ENCODE measurements at places on chromosomes 11 and 22.
A peak's percentile ranks its signal among the peaks of the same experiment; 100 is the strongest.

DNA sequence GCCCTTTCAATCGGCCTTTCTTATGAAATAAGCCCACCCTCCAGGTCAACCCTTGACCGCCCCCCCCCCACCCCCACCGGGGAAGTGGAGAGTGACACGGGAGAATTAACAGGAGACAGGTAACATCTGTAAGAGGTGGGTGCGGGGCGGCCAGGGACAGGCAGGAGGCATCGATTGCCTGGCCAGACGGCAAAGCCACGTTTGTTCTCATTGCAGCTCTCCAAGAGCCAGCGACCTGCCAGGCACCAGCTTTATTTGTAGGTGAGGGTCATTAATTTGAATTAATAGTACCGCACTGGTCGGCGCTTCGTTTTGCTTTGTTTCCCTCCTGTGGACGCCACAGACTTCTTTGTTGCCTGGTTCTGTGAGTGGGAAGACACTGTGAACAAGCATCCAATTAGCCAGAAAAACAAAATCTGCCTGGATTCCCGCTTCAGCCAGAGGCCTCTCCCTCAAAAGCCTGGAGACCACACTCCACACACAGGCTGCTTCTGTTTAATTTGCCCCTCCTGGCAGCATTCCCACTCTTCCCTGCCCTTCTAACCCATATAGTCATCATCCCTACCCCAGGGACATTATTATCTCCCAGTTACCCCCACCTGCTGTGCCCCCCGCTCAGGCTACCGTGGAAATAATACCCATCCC lies 104.5 kb upstream of the OPCML start:
- no peak for DNase-seq

DNA sequence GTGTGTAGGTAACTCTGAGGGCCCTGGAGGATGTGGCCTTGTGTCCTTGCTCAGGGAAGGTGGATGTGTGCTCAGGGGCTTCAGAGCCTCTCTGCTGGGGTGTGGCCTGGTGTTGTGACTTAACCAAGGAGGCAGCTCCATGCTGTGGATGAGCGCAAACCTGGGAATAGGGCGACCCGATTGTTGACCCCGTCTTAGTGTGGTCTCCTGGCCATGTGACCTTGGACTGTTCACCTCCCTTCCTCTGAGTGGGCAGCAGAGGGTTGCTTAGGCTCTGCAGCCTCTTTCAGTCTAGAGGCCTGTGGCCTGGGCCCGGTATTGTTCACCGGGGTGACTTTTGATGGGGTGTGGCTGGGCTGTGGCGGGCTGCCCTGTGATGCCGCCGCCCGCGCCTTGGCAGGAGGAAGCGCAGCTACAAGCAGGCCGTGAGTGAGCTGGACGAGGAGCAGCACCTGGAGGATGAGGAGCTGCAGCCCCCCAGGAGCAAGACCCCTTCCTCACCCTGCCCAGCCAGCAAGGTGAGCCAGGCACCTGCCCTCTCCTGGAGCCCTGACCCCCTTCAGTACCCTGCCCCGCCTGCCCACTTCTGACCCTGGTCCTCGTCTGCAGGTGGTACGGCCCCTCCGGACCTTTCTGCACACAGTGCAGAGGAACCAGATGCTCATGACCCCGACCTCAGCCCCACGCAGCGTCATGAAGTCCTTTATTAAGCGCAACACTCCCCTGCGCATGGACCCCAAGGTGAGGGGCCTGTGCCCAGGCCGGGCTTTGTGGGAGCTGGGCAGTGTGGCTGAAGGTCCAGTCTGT lies 16.7 kb downstream of the INCENP start:
- DNase-seq: no peak

DNA sequence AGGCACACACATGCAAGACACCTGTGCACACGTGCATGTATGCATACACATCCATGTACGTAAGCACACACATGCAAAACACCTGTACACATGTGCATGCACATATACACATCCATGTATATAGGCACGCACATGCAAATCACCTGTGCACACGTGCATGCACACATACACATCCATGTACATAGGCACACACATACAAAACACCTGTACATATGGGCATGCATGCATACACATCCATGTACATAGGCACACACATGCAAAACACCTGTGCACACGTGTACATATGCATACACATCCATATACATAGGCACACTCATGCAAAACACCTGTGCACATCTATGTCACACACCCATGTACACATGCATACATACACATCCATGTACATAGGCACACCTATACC lies 458.3 kb downstream of the TBC1D22A start:
- DNase-seq: no peak

- peak; percentile 71 for DNase-seq
These were observed 7.1 kb downstream of the CD44 start for GRCh38 chr11:35146074-35146521.

GRCh38 chr11:22543261-22543660 lies 82.4 kb downstream of the FANCF start:
- DNase-seq: no peak

GRCh38 chr11:94550513-94550912 lies 6.8 kb downstream of the FUT4 start:
- no peak for DNase-seq

GRCh38 chr11:31802609-31802989 lies 8.5 kb downstream of the PAX6 start:
- DNase-seq: no peak

- no peak for DNase-seq
These were observed 978 bp upstream of the CLDN5 start for GRCh38 chr22:19525116-19525660.

DNA sequence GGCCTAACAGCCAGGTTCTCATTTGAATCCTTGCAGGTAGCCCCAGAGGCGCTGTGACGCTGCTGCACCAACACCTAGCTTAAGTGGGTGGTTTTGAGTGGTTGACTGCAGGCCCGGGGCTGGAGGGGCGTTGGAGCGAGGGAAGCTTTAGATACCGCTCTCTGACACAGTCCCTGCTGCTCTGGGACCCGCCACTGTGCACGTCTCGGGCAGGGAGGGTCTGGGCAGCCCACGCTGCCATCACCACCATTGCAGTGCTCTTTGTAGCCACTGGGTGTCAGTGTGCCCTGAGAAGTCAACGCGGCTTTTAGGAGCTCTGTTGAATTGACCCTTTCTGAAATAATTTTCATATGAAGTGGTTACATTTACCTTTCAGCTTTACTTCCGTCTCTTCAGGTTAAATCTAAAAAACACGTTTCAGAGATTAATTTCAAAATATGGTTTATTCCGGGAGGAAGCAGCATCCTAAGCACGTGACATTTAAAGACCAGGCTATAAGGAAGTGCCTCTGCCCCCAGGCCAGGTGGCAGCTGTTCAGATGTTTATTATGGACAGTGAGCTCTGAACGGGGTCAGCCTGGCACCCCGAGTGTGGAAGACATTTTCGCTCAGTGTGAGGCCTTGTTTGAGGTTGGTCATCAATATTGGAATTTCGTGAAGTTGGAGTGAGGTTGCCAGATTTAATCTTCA lies 30.9 kb upstream of the PARVB start:
- DNase-seq: peak; percentile 36

DNA sequence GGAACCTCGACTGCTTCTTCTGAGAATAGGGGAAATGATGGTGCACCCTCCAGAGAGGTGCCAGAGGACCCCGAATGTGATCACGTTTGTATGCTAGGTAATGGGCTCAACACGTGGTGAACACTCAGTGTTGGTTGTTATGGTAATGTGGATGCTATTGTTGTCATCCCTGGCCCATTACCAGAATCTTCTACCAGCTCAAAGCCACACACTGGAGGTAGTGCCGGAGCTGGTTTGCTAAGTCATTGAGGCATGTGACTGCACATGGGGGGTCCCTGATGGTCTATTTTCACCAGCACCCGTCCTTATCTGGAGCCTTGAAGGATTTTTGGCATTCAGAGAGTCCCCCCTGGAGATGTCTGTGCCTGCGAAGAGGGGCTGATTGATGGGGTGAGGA lies 119.1 kb upstream of the CD82 start:
- no peak for DNase-seq

GRCh38 chr11:44601471-44602370 lies 36.3 kb downstream of the CD82 start:
- no peak for DNase-seq

GRCh38 chr11:97567801-97568200 lies 1178.0 kb downstream of the JRKL start:
- no peak for DNase-seq

- DNase-seq: no peak
These were observed 59.8 kb downstream of the SC5D start for GRCh38 chr11:121352251-121352891.

- DNase-seq: no peak
These were observed 639 bp downstream of the TRIOBP start for GRCh38 chr22:37697538-37697835.

DNA sequence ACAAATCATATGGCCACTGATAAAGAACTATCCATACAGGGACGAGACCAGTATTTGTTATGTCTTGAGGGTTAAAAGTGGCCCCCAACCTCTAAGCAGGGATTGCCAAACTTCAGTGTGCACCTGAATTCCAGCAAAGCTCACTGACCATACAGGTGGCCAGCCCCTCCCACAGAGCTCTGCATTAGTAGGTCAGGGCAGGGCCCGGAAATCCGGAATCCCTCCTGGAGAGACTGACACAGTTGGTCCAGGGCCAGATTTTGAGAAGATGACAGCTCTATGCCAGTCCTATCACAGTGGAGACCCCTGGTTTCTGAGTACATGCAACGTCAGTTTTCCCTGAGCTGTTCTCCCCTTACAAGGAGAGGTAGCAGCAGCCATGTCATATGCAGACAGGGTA lies 20.8 kb downstream of the VPS37C start:
- DNase-seq: no peak

- no peak for DNase-seq
These were observed 5.2 kb downstream of the SLC15A3 start for GRCh38 chr11:60946601-60947264.

DNA sequence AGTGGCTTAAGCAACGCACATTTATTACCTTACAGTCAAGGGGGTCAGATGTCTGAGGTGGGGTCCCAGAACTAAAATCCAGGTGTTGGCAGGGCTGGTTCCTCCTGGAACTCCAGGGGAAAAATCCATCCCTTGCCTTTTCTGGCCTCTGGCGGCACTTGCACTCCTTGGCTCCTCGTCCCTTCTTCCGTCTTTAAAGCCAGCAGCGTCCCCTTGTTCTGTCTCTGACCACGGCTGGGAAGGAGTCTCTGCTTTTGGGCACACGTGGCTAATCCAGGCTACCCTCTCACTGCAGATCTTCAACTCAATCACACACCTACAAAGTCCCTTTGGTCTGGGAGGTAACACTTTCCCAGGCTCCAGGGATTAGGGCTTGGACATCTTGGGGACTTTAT lies 73.5 kb upstream of the WNT7B start:
- no peak for DNase-seq

- no peak for DNase-seq
These were observed 65.1 kb downstream of the IGLL5 start for GRCh38 chr22:22952531-22953280.

DNA sequence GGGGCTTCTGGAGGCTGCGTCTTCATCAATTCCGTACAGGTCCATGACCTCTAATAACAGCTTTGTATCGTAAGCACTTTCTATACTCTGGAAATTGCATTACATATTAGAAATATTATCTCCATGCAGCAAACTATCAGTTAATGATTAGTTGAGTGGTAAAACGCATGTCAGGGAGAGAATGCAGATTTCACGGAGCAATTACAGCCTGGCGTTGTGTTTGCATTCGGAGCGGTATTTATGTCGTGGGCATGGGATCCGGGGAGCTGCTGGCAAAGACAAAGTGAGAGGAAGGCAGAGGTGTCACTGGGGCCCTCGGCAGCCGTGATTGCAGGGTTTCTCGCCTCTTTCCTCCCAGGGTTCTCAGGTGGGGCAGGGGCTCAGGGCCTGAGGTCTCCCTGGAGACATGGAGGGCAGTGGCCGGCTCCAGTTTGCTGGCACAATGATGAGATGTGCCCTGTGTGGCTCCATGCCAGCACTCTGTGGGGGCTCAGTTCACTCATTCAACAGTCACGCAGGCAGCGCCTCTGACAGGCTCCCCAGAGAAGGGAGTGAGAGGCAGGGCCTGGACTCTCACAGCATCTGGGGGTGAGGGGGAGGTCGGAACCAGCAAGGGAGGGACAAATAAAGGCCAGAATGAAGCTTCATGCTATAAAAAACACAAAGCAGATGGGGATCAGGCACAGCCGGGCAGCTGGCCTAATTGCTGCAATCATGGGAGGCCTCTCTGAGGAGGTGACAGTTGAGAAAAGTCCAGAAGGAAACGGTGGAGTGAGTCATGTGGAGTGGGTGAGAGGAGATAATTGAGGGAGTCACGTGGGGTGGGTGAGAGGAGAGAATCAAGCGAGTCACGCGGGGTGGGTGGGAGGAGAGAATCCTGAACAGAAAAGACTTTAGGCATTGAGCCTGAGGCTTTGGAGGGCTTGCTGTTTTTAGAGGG lies 1002.7 kb downstream of the BRD1 start:
- DNase-seq: no peak

GRCh38 chr11:79087238-79087960 lies 353.4 kb downstream of the TENM4 start:
- DNase-seq: no peak

GRCh38 chr22:35173655-35174054 lies 83.6 kb upstream of the HMGXB4 start:
- DNase-seq: no peak

- no peak for DNase-seq
These were observed 64.5 kb upstream of the EMID1 start for GRCh38 chr22:29141078-29141688.
